ENCODE measurements at places on chromosomes 12 and 14.

GRCh38 chr14:75667099-75667765 is 6.2 kb downstream of the TTLL5 start:
- DNase-seq, result no peak

DNA sequence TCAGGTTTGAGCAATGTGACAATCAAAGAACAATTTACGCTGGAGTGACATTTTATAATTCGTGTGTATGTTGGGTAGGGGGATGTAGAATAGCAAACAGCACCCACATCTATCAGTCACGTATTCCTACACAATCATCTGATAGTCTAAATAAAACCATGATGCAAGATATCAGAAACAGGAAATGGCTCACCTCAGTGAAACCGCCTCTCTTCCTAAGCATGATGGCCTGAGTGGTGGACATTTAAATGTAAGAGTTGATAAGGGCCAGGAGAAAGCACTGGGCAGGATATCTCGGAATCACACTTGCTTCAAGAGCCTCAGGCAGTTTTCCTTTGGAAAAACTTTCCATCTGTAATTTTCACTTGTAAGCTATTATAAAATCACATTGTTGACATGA is 128.2 kb downstream of the GRIP1 start:
- DNase-seq, result no peak

GRCh38 chr14:31057035-31057434 is 30.9 kb upstream of the STRN3 start:
- no peak for DNase-seq

- DNase-seq, result no peak
Observed at GRCh38 chr12:122944605-122945592, 21.4 kb downstream of the ABCB9 start.

GRCh38 chr14:60093080-60093479 is 1.4 kb downstream of the PCNX4 start:
- peak; percentile 35 for DNase-seq

- DNase-seq, result no peak
Observed at GRCh38 chr12:76552343-76552938, 7.1 kb downstream of the OSBPL8 start.

DNA sequence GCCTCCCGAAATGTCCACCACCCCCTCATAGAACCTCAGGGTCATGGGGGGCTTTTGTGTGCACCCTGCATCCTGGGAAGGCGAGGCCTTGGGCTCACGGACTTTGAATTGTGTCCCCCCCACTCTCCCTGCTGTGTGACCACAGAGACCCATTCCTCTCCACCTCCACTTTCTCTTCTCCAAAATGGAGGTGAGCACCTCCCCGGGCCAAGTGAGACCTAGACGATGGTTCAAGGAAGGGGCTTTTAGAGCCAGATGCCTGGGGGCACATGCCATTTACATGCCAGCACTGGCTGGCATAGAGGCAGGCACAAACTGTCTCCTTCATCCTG is 33.5 kb downstream of the CYP46A1 start:
- DNase-seq, result no peak

- peak; percentile 89 for DNase-seq
Observed at GRCh38 chr12:54933376-54933775, 51.2 kb downstream of the TESPA1 start.

DNA sequence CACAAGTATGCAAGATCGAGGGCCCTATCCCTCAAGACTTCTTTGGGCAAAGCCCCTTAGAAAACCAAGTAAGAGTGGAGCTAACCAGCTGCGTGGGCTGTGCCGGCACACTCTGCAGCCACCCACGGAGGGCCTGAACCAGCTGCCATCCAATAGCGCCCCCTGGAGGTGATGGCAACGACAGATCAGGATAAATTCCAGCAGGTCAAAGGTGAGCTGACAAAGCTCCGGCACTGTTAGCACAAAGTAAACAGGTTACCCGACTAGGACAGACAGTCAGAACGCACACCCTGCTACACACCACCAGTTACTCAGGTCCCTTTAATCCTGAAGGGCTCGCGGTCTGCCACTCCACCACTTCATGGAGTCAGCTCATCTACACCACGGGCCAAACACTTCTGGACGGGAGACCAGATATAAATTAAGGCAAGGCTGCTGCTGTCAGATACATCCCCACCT is 4.9 kb downstream of the ZBTB39 start:
- DNase-seq, result peak; percentile 86

GRCh38 chr12:105887131-105887530 is 251.6 kb downstream of the NUAK1 start:
- DNase-seq, result no peak

DNA sequence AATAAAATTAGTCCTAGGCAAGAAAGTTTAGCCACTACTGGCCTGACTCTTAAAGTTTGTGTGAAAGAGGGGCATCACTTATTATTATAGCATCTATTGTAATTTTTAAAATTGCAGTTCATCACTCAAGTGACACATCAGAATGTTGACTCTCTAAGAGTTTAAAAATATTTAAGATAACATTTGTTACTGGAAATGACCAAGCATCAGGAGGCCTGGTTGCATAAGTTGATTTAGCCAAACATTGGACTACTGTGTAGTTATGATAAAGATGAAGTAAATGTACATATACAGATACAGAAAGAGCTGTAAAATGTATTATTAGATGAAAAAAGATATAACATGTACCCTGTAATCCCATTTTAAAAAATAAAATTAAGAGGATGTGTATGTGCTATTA is 47.5 kb downstream of the SCFD1 start:
- no peak for DNase-seq

DNA sequence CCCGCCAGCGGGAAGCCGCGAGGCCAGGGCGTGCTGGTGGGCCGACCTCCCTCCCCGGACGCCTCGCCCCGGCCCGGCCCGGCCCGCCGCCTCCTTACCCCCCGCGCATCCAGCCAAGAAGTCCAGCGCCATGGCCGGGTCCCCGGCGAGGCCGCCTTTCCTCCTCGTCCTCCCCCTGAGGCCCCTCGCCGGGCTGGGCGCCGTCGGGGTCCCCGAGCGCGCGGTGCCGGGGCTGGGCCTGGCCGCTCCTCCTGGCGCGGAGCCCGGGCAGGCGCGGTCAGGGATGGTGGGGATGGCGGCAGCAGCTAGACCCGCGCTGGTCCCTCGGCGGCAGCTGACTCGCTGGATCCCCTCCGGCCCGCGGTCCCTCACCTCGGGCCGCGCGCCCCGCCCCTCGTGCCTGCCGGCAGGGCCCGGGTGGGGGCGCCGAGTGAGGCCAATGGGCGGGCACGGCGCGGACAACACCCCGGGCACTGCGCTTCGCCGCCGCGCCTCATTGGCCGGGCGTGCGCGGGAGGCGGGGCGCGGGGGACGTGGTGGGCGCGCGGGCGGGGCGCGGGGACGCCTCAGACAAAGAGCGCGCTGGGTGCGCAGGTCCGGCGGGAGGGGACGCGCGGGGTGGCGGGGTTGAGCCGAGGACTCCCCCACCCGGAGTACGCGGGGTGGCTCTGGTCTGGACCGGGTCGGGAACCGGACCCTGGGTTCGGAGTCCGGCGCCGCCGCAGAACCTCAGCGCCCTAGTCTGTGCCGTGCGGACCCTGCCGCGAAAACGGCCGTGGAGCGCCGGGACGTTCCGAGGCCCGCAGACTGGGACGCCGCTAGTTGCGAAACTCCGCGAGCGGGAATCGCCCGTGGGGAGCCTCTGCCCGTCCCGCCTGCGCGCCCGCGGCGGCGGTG is at the start of gene SLC25A29:
Gene SLC25A29, minus strand, starts transcription at position 344 of the 897 bp plus-strand sequence. Its CDS starts 212 bp downstream, at position 132.
- peak; percentile 97 for DNase-seq

- no peak for DNase-seq
Observed at GRCh38 chr14:81233615-81234014, 12.9 kb upstream of the GTF2A1 start.

DNA sequence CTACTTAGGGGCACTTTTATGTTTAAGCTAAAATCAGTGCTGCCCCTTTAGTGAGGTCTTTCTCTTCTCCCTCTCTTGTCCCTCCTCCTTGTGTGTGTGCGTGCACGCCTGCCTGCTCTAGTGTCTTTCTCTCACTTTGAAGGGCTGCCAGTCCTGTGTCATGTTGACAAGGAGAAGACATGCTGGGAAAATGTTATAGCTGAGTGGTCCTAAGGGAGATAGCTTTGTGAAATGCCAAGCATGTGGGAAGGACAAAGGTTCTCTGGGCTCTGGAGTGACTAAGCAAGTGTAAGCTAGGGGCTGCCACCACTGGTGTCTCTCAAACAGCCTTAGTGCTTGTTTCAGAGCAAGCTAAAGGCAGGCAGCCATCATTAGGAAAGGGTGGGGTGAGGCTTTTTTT is 108.4 kb downstream of the EMP1 start:
- no peak for DNase-seq

- DNase-seq, result peak; percentile 92
Observed at GRCh38 chr12:89733579-89734201, 25.1 kb upstream of the ATP2B1 start.
